ENCODE measurements at places on chromosomes 7 and 10.

DNA sequence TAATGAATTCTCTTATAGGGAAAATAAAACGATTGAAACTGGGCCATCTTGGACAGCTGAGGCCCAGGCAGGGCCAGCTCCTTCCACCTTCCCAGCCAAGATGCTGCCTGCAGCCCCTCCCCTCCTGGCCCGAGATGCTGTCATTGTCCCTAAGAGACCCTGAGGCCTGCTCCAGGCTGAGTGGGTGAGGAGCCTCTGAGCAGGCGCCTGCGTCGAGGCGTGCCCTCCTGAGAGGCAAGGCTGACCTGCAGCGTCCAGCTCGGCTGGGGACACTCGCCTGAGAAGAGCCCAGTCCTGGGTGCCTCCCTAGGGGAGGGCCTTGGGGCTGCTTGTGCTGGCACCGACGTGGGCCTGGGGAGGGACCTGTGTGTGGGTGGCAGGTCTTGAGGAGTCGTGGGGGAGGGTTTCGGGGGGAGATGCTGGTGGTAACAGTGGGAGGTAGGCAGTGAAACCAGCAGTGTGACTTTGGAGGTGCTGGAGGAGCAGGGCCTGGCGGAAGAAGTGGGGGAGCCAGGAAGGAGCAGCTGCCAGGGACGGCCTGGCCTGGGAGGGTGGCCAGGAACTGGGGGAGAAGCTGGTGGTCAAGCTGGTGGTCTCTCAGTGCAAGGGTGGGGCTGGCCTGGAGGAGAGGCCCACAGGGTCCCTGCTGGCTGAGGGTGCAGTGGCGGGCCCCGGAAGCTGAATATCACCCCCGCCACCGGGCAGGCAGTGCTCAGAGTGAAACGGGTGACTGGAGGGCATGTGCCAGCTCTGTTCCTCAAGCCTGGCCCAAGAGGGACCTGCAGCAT lies 7.9 kb downstream of the GPR146 start:
- no peak for DNase-seq

GRCh38 chr7:155797262-155798250 lies 14.7 kb downstream of the SHH start:
- DNase-seq, result no peak

DNA sequence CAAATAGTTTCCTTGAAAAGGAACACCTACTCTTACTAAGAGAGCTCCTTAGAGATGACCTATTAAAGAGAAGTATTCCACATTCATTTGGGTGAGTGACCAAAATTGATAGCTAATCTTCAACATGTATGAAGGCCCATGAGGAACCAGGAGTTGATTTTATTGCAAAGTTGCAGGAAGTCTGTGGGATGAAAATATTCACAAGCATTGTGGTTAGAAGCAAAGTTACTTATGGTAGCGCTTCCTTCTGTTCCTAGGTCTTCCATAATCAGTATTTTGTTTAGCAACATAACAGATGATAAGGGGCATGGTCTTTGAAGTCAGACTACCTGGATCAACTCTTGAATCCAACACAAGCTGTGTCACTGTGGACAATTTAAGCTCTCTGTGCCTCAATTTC lies 164.5 kb downstream of the DGKB start:
- no peak for DNase-seq

DNA sequence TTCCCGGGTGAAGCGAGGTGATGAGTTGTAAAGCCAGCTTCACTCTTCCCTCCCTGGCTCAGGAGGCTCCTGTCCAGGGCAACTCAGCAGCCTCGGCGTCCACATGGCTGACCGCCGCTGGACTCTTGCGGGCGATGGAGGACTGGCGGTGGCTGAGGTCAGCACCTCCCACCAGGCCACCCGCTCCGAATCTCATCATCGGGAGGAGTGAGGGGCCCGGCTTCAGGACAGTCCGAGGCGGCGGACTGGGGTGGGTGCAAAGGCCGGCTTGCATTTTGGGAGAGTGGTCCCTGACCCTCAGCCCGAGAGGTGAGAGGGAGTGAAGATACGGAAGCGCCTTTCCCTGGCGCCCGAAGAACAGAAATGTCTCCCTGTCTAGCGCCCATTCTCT lies 759 bp downstream of the DNAJB12 start:
- no peak for DNase-seq

GRCh38 chr10:11522821-11523245 lies 88.6 kb downstream of the USP6NL start:
- no peak for DNase-seq

DNA sequence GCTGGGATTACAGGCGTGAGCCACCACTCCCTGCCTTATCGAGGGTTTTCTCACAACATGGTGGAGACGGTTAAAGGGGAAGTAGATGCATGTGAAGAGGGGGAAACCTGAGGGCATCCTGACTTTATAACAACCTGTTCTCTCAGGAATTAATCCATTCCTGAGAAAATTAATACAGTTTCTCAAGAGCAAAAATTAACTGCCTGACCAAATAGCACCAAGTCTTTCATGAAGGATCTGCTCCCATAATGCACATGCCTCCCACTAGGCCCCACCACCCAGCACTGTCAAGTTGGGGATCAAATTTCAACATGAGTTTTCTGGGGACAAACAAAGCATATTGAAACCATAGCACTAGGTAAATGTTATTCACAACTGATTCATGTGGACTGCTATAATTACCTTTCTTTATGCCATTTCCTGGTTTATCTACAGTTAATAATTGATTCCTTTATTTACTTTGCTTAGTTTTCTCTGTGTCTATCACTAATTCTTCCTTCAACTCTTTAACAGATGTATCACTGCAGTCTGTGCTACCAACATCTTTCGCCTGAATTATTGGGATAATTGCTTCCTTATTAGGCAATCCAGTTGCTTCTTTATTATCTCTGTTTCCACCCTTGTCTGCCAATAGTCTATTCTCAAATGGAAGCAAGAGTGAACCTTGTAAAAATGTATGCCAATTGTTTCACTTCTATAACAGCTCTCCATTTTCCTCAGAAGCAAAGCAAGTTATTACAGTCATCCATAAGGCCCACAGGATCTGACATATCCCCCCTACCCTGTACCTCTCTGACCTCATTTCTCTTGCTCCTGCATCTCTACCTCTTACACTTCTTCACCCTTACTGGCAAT lies 12.9 kb upstream of the MICU1 start:
- DNase-seq, result no peak

- DNase-seq, result no peak
Measured at GRCh38 chr7:138538518-138538917, 78.5 kb downstream of the TRIM24 start.

DNA sequence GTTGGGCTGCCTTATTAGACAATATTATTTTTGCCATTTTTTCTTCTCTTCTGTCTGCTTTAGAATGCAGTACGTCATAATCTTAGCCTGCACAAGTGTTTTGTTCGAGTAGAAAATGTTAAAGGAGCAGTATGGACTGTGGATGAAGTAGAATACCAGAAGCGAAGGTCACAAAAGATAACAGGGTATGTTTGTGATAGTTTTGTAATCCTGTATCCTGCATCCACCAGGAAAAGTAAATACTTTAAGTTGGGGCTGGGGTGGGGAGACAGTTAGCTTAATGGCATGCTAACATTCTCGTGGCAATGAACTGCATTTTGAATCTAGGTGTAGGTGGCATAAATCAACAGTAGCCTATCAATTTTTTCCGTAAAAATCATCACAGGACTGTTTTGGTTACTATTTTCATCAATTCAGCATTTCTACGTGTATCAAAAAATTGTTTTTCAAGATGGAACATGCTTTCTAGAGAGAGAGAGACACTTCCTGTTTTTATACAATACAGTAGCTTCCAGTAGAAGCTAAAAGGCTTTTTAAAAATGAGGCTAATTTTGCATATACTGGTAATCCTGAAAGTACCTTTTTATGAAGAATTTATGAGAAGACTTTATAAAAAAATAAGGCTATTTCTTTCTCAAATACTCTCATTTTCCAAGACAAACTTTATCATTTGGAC lies 247.5 kb downstream of the FOXP2 start:
- no peak for DNase-seq

DNA sequence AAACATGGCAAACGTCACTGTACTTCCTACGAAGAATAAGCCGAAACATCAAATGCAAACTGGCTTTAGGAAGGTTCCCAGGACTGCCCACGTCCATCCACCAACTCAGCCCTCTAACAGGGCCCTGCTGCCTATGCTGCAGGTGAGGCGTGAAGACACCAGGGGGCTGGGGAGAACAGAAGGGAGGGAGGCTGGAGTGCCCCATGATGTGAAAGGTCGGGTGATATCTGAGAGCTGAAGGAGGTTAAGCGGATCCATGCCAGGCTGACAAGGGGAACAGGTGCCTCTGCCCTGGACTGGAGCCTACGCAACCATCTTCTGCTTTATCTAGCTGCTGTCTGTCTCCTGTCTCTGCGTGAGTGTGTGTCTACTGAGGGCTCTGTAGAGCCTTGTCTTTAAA lies 40.2 kb upstream of the ATP6V0A4 start:
- DNase-seq, result no peak

- no peak for DNase-seq
Measured at GRCh38 chr7:22765609-22766008, 38.6 kb downstream of the IL6 start.

- DNase-seq, result no peak
Measured at GRCh38 chr10:131694781-131695495, 205.9 kb upstream of the PPP2R2D start.

- DNase-seq, result no peak
Measured at GRCh38 chr7:87645446-87645845, 17.2 kb downstream of the RUNDC3B start.

- DNase-seq, result no peak
Measured at GRCh38 chr7:138144958-138145357, 68.7 kb downstream of the AKR1D1 start.

DNA sequence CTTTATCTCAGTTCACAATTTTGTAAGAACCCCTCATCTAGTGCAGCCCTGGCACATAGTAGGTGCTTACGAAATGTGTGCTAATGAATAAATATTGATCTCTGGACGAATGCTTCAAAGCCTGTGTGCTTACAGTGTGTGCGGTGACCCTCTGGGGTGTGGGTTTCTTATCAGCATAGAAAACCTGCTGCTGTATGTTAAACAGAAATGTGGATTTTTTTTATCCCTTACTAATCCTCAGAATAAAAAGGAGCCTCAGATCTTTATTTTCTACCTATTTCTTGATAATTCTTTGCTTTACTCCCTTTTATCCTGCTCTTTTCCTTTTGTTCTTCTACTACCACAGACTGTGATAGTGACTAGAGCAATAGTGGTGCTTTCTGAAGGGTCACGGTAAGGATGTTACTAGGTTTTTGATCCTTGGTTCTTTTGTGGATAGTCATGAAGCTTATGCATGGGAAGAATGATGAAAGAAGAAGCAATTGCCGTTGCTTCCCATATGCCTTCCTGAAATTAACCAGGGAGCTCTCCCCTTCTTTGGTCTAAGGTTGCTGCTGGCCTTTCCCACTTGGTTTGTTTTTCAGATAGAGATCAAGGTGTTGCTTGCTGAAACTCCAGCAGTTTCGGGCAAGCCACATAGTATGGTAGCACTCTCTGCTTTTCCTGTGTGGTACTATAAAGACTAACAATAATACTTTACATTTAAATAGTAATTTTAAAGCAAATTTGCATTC lies 44.7 kb downstream of the SPAG6 start:
- no peak for DNase-seq

DNA sequence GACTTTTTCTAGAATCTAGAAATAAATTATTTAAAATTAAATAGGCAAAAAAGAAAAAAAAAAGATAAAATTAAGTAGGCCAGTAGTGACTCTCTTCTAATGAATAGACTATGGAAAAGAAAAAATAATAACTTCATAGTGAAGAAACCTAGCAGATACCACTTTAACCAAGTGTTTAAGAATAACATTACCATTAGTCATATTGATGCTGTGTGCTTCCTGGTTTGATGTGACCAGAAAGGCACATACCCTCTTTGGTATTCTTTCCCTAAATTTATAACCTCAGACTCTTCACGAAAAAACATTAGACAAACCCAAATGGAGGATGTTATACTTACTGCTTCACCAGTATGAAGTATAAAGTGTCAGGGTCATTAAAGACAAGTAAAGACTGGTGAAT lies 42.6 kb downstream of the KIF20B start:
- no peak for DNase-seq

DNA sequence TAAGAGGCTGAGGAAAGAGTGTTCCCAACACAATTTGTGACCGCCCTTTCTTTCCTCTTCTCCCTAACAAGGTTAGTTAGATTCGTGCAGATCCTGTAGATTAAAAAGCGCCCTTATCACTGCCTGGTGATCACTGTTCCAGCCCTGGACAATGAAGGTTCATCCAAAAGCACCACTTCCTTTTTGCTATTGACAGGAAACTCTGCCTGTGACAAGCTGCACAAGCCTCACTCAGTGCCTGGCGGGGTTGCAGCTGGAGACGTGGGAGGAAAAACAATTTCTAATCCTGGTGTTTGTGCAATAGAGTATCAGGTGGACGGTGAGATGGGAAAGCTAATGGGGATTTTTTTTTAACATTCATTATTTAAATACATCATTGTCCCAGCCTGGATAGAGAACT lies 105.9 kb upstream of the CAV2 start:
- DNase-seq, result no peak

- DNase-seq, result no peak
Measured at GRCh38 chr7:140940898-140941297, 16.2 kb upstream of the BRAF start.

DNA sequence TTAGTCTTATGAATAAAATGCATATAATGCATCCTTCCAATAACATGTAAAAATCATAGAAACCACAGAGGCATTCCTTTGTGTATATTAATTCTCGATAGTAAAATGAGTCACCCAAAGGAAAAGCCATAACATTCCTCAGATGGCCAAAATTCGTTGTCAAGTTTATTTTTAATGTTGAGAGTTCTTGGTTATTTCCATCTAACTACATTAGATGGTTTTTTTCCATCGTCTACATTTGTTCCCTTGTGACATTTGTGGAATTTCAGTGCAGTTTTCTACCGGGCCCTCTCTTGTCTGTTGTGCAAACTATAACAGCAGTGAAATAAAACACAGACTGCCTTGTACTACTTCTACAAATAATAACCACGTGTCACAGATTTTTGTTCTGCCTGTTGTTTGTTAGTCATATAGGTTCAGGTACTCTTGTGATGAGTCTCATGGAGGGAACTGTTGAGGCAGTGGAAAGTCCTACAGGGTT lies 54.7 kb upstream of the CCAR1 start:
- no peak for DNase-seq

GRCh38 chr10:11150231-11150731 lies 132.6 kb downstream of the CELF2 start:
- DNase-seq, result peak; percentile 73

- no peak for DNase-seq
Measured at GRCh38 chr10:111118758-111119157, 41.9 kb downstream of the ADRA2A start.

DNA sequence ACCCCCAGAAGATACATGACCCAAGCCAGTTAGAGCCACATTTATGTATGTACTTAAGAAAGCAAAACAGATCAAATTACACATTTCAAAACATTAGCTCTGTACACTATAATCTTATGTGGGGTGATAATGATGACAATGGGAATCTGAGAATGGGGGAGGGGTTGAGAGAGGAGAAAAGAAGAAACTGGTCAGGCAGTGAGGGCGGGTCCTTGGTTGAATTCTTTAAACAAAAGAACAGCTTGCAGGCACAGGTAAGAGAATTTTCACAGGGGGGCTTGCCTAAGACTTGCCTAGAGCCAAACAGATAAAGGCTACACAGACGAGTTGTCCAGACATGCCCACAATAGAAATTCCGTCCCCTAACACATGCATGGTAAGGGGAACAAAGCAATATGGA lies 76.8 kb upstream of the PTER start:
- DNase-seq, result no peak

GRCh38 chr10:21599582-21599981 lies 65.5 kb downstream of the MLLT10 start:
- DNase-seq, result no peak
